Type B pancreatic cell (in vitro differentiated cells): ENCODE measurements at places on chromosomes 16 and 17.

DNA sequence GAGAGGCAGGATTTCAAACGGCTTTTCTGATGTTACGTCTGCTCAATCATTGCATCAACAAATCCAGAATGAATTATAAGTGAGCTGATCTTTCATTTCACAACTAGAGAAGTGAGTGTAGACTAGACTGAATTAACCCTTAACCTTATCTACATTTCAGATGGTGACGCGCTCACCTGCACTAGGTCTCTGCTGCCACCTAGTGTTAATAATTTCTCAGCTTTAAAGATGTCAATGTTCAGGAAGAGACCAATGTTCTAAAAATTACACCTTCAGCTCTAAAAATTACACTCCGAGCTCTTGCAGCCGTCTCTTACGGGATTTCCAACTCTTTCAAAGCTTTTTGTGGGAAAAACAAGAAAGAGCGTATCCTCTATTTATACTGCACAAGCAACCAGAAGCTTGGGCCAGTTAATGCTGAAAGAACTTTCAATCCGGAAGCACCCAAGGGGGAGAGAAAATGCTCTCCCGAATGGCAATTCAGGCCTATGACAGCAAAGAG, 88.2 kb upstream of the FA2H start:
- H3K27me3 ChIP-seq = no peaks in the 10 kb centered on the region
- no peak overlapping the region for H3K27ac ChIP-seq
- H3K4me3 ChIP-seq = no peak overlapping the region
- H3K4me1 ChIP-seq = peaks cover 5% of the 10 kb centered on the region
- no peak for DNase-seq
- no peaks in the 10 kb centered on the region for H3K36me3 ChIP-seq

GRCh38 chr17:8956465-8956902, 9.0 kb downstream of the PIK3R5 start:
- H3K27ac ChIP-seq = no peak overlapping the region
- H3K36me3 ChIP-seq = no peaks in the 10 kb centered on the region
- DNase-seq = no peak

GRCh38 chr17:4913994-4914393, 11.1 kb upstream of the CHRNE start:
- H3K27me3 ChIP-seq = no peaks in the 10 kb centered on the region
- H3K36me3 ChIP-seq = no peaks in the 10 kb centered on the region
- peaks cover 5% of the 10 kb centered on the region for H3K4me1 ChIP-seq
- peak overlapping the region; percentile 18 for H3K27ac ChIP-seq
- no peak overlapping the region for H3K4me3 ChIP-seq

GRCh38 chr16:2148714-2149629, 547 bp downstream of the RAB26 start:
- H3K4me1 ChIP-seq = peaks cover 15% of the 10 kb centered on the region
- H3K27ac ChIP-seq = no peak overlapping the region
- peak overlapping the region; percentile 65 for H3K4me3 ChIP-seq
- DNase-seq = no peak
- no peaks in the 10 kb centered on the region for H3K36me3 ChIP-seq

DNA sequence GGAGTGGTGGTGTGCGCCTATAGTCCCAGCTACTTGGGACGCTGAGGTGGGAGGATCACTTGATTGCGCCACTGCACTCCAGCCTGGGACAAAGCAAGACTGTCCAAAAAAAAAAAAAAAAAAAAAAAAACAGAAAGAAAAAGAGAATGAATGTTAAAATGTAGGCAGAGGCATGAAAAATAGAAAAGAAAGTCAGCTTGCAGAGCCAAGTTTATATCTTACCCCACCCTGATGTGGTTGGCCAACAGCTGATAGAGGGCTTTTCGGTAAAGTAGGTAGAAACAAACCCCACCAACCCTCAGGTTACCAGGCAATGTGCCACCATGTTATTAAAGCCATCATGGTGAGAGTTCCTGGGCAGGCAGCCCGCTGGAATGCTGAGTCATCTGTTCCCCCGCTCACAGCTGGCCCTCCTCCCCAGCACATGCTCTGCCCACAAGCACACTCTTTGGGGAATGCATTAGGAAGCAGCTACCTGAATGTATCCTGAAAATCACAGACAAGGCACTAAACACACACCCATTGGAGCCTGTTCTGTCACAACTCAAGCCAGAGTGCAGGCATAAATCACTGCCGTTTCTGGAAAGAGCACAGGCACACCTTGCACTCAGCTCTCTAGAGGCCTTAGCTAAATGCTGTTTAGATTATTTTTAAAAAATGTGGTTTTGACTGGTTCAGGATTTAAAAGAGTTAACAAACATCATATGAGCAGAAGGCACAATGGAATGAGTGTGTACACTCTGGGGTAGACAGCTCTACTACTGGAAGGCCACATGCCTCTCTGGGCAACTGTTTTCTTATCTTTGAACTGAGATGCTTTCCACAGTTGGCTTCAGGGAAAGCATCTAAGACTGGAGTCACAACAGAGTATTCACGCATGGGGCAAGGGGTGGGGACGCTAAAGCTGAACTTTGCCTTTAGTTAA, 128.5 kb downstream of the PARN start:
- no peak for DNase-seq
- H3K4me3 ChIP-seq = peak overlapping the region; percentile 56
- H3K36me3 ChIP-seq = no peaks in the 10 kb centered on the region
- H3K27ac ChIP-seq = peak overlapping the region; percentile 95
- peaks cover 38% of the 10 kb centered on the region for H3K4me1 ChIP-seq

DNA sequence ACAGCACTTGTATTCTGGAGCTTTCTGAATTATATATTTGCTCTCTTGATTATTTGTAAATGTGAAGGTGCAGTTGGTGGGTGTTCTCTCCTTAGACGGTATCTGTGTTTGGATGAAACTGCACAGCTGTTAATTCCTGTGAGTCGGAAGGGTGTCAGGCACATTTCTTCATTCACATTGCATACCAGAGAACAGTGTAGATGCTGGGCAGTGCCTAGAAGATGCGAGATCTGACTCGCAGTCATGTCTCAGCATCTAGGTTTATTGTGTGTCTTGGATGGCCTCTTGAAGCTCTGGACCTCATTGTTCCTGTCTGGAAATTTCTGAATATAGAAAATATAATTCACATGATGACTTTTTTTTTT, 61.2 kb downstream of the CLEC16A start:
- H3K4me3 ChIP-seq = no peak overlapping the region
- no peak overlapping the region for H3K27ac ChIP-seq
- peaks cover 18% of the 10 kb centered on the region for H3K36me3 ChIP-seq

- no peak overlapping the region for H3K4me3 ChIP-seq
- no peak for DNase-seq
- no peak overlapping the region for H3K27ac ChIP-seq
- no peaks in the 10 kb centered on the region for H3K4me1 ChIP-seq
Measured at GRCh38 chr17:60247836-60248461, 98.2 kb downstream of the CA4 start.

DNA sequence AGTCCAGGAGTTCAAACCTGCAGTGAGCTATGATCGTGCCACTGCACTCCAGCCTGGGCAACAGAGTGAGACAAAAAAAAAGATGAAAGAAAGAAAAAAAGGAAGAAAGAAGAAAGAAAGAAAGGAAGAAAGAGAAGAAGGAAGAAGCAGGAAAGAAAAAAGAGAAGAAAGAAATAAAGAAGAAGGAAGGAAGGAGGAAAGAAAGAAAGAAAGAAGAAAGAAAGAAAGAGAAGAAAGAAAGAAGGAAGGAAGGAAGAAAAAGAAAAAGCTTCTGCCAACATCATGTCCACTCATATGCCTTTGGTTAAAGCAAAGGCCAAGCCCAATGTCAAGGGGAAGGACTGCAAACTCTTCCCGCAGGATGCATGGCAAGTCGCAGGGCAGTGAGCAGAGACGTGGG, 143.2 kb downstream of the IRX3 start:
- H3K4me1 ChIP-seq = peaks cover 15% of the 10 kb centered on the region
- no peaks in the 10 kb centered on the region for H3K36me3 ChIP-seq
- H3K27me3 ChIP-seq = peaks cover 13% of the 10 kb centered on the region
- no peak overlapping the region for H3K27ac ChIP-seq
- no peak overlapping the region for H3K4me3 ChIP-seq

DNA sequence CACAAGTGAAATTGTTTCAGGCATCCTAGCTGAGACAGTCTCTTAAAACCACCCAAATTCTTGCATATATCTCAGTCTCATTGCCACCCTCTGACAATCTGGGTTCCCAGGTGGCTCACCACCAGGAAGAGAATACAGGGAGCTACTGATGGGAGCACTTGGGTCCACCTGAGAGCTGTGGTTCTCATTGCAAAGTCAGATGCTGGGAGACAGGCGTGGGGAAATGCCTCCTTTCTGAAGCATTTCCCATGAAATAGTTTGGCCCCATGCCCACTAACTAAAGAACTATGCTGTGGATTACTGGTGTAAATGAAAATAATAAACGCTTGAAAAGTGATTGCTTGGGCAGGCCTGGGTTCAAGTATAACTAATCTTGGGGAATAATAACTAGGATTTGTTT, 70.3 kb downstream of the CMC2 start:
- peaks cover 16% of the 10 kb centered on the region for H3K4me1 ChIP-seq
- H3K27me3 ChIP-seq = peaks cover 37% of the 10 kb centered on the region
- no peak for DNase-seq
- H3K4me3 ChIP-seq = no peak overlapping the region

- no peak for DNase-seq
- H3K27me3 ChIP-seq = peaks cover 78% of the 10 kb centered on the region
- H3K4me1 ChIP-seq = peaks cover 3% of the 10 kb centered on the region
- peak overlapping the region; percentile 65 for H3K4me3 ChIP-seq
Measured at GRCh38 chr17:79612468-79613194, 1.8 kb upstream of the RBFOX3 start.

DNA sequence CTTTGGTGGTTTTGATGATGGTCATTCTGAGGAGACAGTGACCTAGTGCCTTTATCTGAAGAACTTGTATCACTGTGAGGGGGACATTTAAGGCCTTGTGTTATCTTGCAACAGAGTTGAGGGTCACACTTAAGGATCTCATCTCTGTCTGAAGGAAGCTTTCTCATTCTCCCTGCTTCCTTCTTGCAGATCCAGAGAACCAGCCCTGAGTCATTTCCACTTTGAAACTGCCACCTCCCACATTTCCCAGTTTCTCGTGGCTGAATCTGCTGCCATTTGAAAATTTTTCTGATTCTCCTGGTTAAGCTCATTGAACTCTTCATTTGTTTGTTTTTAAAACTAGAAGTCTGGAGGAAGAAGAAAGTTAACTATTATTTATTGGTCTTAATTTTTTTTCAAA, 190.2 kb upstream of the CDH11 start:
- no peak overlapping the region for H3K27ac ChIP-seq
- no peaks in the 10 kb centered on the region for H3K36me3 ChIP-seq
- H3K4me3 ChIP-seq = no peak overlapping the region
- peaks cover 10% of the 10 kb centered on the region for H3K4me1 ChIP-seq
- DNase-seq = no peak

DNA sequence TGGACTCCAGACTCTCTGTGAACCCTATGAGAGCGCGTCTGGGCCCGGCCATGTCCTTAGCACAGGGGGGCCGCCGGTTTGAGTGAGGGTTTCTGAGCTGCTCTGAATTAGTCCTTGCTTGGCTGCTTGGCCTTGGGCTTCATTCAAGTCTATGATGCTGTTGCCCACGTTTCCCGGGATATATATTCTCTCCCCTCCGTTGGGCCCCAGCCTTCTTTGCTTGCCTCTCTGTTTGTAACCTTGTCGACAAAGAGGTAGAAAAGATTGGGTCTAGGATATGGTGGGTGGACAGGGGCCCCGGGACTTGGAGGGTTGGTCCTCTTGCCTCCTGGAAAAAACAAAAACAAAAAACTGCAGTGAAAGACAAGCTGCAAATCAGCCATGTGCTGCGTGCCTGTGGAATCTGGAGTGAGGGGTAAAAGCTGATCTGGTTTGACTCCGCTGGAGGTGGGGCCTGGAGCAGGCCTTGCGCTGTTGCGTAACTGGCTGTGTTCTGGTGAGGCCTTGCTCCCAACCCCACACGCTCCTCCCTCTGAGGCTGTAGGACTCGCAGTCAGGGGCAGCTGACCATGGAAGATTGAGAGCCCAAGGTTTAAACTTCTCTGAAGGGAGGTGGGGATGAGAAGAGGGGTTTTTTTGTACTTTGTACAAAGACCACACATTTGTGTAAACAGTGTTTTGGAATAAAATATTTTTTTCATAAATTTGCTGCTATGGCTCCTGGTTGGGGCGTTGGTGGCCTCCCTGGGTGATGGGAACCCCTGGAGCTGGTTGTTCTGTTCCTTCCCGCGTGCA, 23.1 kb downstream of the STAT5A start:
- DNase-seq = no peak
- peaks cover 7% of the 10 kb centered on the region for H3K36me3 ChIP-seq
- H3K4me1 ChIP-seq = peaks cover 16% of the 10 kb centered on the region

GRCh38 chr16:35745821-35746248, 2286.4 kb downstream of the TP53TG3F start:
- no peaks in the 10 kb centered on the region for H3K4me1 ChIP-seq
- no peak for DNase-seq
- H3K27me3 ChIP-seq = no peaks in the 10 kb centered on the region
- H3K27ac ChIP-seq = no peak overlapping the region

DNA sequence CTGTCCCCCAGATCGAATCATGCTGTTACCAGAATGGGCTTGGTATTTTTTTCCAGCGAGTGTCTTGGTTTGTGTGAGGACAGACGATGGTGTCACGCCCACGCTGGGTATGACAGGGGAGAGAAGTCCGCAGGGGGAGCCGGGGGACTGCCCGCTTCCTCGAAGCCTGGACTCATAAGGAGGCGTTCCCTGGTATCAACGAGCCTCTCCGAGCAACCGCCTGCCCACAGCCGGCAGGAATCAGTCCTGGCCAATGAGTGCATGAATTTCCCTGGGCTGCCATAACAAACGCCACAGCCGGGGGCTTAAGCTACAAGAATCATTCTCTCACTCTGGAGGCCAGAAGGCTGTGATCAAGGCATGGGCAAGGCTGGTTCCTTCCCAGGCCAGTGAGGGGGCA, 26.1 kb upstream of the JPH3 start:
- no peak overlapping the region for H3K27ac ChIP-seq
- no peak for DNase-seq
- no peaks in the 10 kb centered on the region for H3K27me3 ChIP-seq
- H3K4me3 ChIP-seq = no peak overlapping the region
- H3K36me3 ChIP-seq = no peaks in the 10 kb centered on the region

- H3K27me3 ChIP-seq = peaks cover 52% of the 10 kb centered on the region
- no peaks in the 10 kb centered on the region for H3K36me3 ChIP-seq
- H3K4me3 ChIP-seq = peak overlapping the region; percentile 88
- no peak overlapping the region for H3K27ac ChIP-seq
- peaks cover 13% of the 10 kb centered on the region for H3K4me1 ChIP-seq
Measured at GRCh38 chr17:43907998-43908721, 824 bp upstream of the MPP2 start.

GRCh38 chr16:15046692-15047376, 9.0 kb downstream of the NTAN1 start:
- H3K36me3 ChIP-seq = peaks cover 14% of the 10 kb centered on the region
- no peak overlapping the region for H3K4me3 ChIP-seq
- peaks cover under 1% of the 10 kb centered on the region for H3K4me1 ChIP-seq
- no peaks in the 10 kb centered on the region for H3K27me3 ChIP-seq
- peak overlapping the region; percentile 64 for H3K27ac ChIP-seq

- peaks cover 13% of the 10 kb centered on the region for H3K27me3 ChIP-seq
- peaks cover 3% of the 10 kb centered on the region for H3K4me1 ChIP-seq
- no peak overlapping the region for H3K27ac ChIP-seq
- no peaks in the 10 kb centered on the region for H3K36me3 ChIP-seq
- no peak for DNase-seq
Measured at GRCh38 chr17:2794111-2794803, 2.0 kb upstream of the RAP1GAP2 start.
